Aorta (tissue), 5 donors: ENCODE measurements at places on chromosomes 2 and 18. TPM values are rescaled to one million over a fixed set of nuclear protein-coding genes. Genes with fewer than 3 reads are reported as not detected.

The LYG1 gene
- total RNA-seq = 1.8 TPM

The LAMA3 gene
- total RNA-seq = 29.0 TPM

The LRRFIP1 gene
- 234 TPM for total RNA-seq

The PLB1 gene
- total RNA-seq = 4.9 TPM

The TSPYL6 gene
- 0.12 TPM for total RNA-seq

The RHOB gene
- 271 TPM for total RNA-seq

DNA sequence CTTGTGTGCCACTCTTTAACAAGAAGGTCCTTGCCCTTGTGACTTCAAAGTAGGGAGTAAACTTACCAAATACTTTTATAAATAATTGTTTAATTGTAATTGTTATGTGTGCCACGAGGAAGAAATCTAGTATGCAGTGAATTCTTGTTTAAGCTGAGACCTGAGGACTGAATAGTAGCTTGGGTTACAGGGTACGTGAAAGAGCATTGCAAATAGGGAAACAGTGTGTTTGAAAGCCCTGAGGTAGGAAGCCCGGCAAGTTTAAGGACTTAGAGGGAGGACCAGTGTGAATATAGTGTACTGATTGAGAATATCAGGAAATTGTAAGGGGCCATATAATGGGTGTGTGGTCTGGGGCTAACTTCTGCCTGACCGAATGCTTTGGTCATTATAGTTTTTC, 26.2 kb downstream of the PHLPP1 start:
- DNase-seq = no peak
- H3K36me3 ChIP-seq = no peaks in the 10 kb centered on the region
- no peak overlapping the region for H3K4me3 ChIP-seq

GRCh38 chr18:23020555-23021294, 87.6 kb downstream of the RBBP8 start:
- H3K4me3 ChIP-seq = no peak overlapping the region
- H3K27me3 ChIP-seq = no peaks in the 10 kb centered on the region
- no peaks in the 10 kb centered on the region for H3K36me3 ChIP-seq
- no peak overlapping the region for H3K27ac ChIP-seq

- DNase-seq = no peak
- no peaks in the 10 kb centered on the region for H3K27me3 ChIP-seq
- no peaks in the 10 kb centered on the region for H3K36me3 ChIP-seq
- H3K27ac ChIP-seq = no peak overlapping the region
- H3K4me1 ChIP-seq = no peaks in the 10 kb centered on the region
Observed at GRCh38 chr18:63271881-63272299, 47.7 kb downstream of the BCL2 start.

GRCh38 chr2:24147364-24147763, 24.1 kb downstream of the FAM228B start:
- peaks cover 11% of the 10 kb centered on the region for H3K36me3 ChIP-seq
- H3K27me3 ChIP-seq = no peaks in the 10 kb centered on the region
- DNase-seq = no peak
- no peak overlapping the region for H3K27ac ChIP-seq
- H3K4me3 ChIP-seq = no peak overlapping the region
